ENCODE measurements at places on chromosomes 3 and 15. TPM values are rescaled to one million over a fixed set of nuclear protein-coding genes. Genes with fewer than 3 reads are reported as not detected.

Gene SOX14
- total RNA-seq = not detected

Gene SCAMP2
- 122 TPM for total RNA-seq

Gene GORASP1
- 71.1 TPM for total RNA-seq

Gene GPR27
- 1.8 TPM for total RNA-seq

Gene CHL1
- 11.5 TPM for total RNA-seq

Gene EXD1
- total RNA-seq = not detected

GRCh38 chr3:156291272-156292123 lies 171.1 kb downstream of the KCNAB1 start:
- no peaks in the 10 kb centered on the region for H3K36me3 ChIP-seq
- peaks cover 4% of the 10 kb centered on the region for H3K4me1 ChIP-seq
- peak; percentile 16 for DNase-seq
- H3K27me3 ChIP-seq = no peaks in the 10 kb centered on the region
- H3K4me3 ChIP-seq = no peak overlapping the region

DNA sequence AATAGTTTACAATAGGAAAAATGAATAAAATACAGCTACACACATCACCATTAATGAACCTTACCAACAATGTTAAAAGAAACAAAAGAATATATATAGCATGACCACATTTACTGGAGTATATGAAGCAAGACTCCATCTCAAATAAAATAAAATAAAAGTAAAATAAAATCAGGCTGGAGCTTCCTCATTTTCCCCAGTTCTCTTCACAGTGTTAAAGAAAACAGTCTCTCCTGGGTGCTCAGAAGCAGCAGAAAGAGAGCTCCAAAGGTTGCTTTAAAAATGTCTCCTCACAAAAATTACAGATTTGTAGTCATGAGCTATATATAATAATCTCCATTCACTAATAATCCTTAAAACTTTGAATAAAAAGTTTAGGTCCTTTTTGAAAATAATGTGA lies 48.8 kb downstream of the PIK3CB start:
- H3K36me3 ChIP-seq = no peaks in the 10 kb centered on the region
- no peak for DNase-seq
- no peaks in the 10 kb centered on the region for H3K27me3 ChIP-seq
- no peak overlapping the region for H3K27ac ChIP-seq
- H3K4me1 ChIP-seq = no peaks in the 10 kb centered on the region
- no peak overlapping the region for H3K4me3 ChIP-seq

GRCh38 chr3:15281817-15282216 lies 50.6 kb downstream of the SH3BP5 start:
- H3K4me3 ChIP-seq = no peak overlapping the region
- no peak overlapping the region for H3K27ac ChIP-seq
- DNase-seq = no peak
- H3K27me3 ChIP-seq = no peaks in the 10 kb centered on the region

DNA sequence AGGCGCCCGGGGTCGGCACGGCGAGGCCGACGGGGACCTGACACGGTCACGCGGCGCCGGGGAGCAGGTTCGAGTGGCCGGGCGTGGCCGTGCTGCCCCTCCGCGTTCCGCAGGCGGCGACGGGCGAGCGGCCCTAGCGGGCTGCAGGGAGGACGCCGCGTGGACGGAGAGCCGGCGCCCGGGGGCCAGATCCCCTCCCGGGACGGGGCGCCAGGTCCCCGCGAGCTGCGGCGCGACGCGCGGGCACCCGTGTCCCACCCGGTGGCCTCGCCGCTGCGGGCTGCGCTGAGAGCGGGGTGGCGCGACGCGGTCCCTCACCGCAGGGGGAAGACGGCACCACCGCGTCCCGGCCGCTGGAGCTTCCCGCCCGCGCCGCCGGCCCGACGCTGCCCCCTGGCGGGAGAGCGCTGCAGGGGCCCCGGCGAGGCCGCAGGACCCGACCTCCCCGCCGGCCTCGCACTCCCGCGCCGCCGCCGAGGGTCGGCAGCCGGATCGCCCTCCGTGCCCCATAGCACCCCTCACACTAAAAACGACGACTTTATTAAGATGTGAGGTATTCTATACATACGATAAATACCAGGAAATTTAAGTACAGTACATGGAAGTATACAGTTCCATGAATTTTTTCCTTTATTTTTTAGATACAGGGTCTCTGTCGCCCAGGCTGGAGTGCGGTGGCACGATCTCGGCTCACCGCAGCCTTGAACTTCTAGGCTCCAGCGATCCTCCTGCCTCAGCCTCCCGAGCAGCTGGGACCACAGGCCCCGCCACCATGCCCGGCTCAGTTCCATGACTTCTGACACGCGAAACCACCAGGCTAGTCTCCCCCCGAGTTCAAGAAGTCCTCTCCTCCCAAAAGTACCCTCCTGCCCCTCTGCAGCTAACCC lies 1.3 kb upstream of the PIGZ start:
- DNase-seq = peak; percentile 56
- no peaks in the 10 kb centered on the region for H3K27me3 ChIP-seq
- H3K4me3 ChIP-seq = peak overlapping the region; percentile 90
- H3K36me3 ChIP-seq = peaks cover 5% of the 10 kb centered on the region

GRCh38 chr3:42507252-42507651 lies 4.8 kb downstream of the VIPR1 start:
- H3K4me1 ChIP-seq = peaks cover 2% of the 10 kb centered on the region
- H3K27me3 ChIP-seq = peaks cover 7% of the 10 kb centered on the region
- no peaks in the 10 kb centered on the region for H3K36me3 ChIP-seq

DNA sequence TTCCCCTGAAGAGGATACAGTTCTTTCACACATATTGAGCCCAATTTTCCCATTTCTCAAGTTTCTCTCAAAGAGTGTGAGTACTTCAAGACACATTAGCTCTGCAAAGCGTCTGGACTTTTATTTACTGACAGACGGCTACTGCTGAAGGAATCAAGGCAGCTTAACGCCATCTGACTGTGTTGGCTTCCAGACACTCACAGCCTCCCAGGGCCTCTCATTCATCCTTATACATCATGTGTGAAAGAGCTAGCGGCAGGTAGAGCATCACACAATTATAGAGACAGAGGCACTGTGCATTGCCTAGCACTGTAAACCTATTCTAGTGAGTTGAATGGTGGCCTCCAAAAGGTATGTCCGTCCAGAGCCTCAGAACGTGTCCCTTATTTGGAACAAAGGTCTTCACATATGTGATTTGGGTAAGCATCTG lies 284.1 kb upstream of the STT3B start:
- H3K4me3 ChIP-seq = no peak overlapping the region
- no peaks in the 10 kb centered on the region for H3K27me3 ChIP-seq
- H3K4me1 ChIP-seq = no peaks in the 10 kb centered on the region
- no peak for DNase-seq
- no peaks in the 10 kb centered on the region for H3K36me3 ChIP-seq
- no peak overlapping the region for H3K27ac ChIP-seq

GRCh38 chr15:101498076-101498716 lies 8.7 kb upstream of the PCSK6 start:
- DNase-seq = no peak
- H3K4me1 ChIP-seq = peaks cover 13% of the 10 kb centered on the region
- H3K27ac ChIP-seq = no peak overlapping the region
- H3K4me3 ChIP-seq = no peak overlapping the region

GRCh38 chr15:99682455-99682854 lies 50.8 kb downstream of the LYSMD4 start:
- H3K4me1 ChIP-seq = no peaks in the 10 kb centered on the region
- no peak overlapping the region for H3K27ac ChIP-seq
- DNase-seq = peak; percentile 77

GRCh38 chr3:183613366-183614285 lies 21.8 kb upstream of the KLHL24 start:
- H3K4me1 ChIP-seq = no peaks in the 10 kb centered on the region
- no peak overlapping the region for H3K27ac ChIP-seq
- H3K36me3 ChIP-seq = no peaks in the 10 kb centered on the region
- DNase-seq = peak; percentile 6

- peak; percentile 82 for DNase-seq
- H3K4me1 ChIP-seq = no peaks in the 10 kb centered on the region
- H3K36me3 ChIP-seq = no peaks in the 10 kb centered on the region
- no peak overlapping the region for H3K27ac ChIP-seq
- no peak overlapping the region for H3K4me3 ChIP-seq
Measured at GRCh38 chr3:50542177-50543034, 25.1 kb downstream of the C3orf18 start.

- H3K27me3 ChIP-seq = no peaks in the 10 kb centered on the region
- DNase-seq = no peak
- no peak overlapping the region for H3K4me3 ChIP-seq
- H3K27ac ChIP-seq = peak overlapping the region; percentile 4
- no peaks in the 10 kb centered on the region for H3K4me1 ChIP-seq
Measured at GRCh38 chr3:188316723-188317070, 162.7 kb downstream of the LPP start.

- DNase-seq = no peak
- H3K4me1 ChIP-seq = peaks cover 10% of the 10 kb centered on the region
- no peak overlapping the region for H3K4me3 ChIP-seq
- no peak overlapping the region for H3K27ac ChIP-seq
- no peaks in the 10 kb centered on the region for H3K27me3 ChIP-seq
Measured at GRCh38 chr15:67879440-67880129, 39.7 kb upstream of the RNU6-1 start.

- peaks cover 7% of the 10 kb centered on the region for H3K36me3 ChIP-seq
- H3K4me1 ChIP-seq = peaks cover 7% of the 10 kb centered on the region
- H3K4me3 ChIP-seq = no peak overlapping the region
- no peak for DNase-seq
- H3K27ac ChIP-seq = no peak overlapping the region
- H3K27me3 ChIP-seq = no peaks in the 10 kb centered on the region
Measured at GRCh38 chr3:10283638-10284037, 9.1 kb downstream of the GHRL start.

DNA sequence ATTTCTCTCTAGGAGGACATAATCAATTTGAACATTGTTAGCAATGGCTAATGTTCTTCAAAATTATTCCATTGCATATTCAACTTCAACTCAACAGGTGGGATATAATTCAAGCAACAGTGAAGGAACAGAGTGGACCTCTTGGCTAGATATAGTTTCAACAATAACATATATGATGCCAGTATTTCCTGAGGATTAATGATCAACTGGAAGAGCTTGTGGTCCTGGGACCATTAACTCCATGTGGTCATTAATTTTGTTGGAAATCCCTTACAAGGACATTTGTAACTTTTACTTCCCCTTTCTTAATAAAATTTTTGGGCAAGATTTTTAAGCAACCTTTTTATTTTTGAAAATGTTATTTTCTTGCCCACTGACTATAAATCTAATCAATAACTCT lies 54.3 kb upstream of the ROBO2 start:
- H3K4me3 ChIP-seq = no peak overlapping the region
- H3K27ac ChIP-seq = no peak overlapping the region
- DNase-seq = no peak
- no peaks in the 10 kb centered on the region for H3K27me3 ChIP-seq
- no peaks in the 10 kb centered on the region for H3K4me1 ChIP-seq

GRCh38 chr3:11146773-11147660 lies 7.3 kb upstream of the HRH1 start:
- no peak overlapping the region for H3K4me3 ChIP-seq
- no peaks in the 10 kb centered on the region for H3K27me3 ChIP-seq
- no peak for DNase-seq
- H3K36me3 ChIP-seq = no peaks in the 10 kb centered on the region

- no peak overlapping the region for H3K27ac ChIP-seq
- H3K4me1 ChIP-seq = no peaks in the 10 kb centered on the region
- no peak overlapping the region for H3K4me3 ChIP-seq
- peak; percentile 11 for DNase-seq
- no peaks in the 10 kb centered on the region for H3K27me3 ChIP-seq
Measured at GRCh38 chr3:59566481-59566975, 516.7 kb upstream of the CFAP20DC start.

GRCh38 chr3:1908651-1909445 lies 189.8 kb upstream of the CNTN4 start:
- no peak overlapping the region for H3K4me3 ChIP-seq
- H3K27ac ChIP-seq = no peak overlapping the region
- no peaks in the 10 kb centered on the region for H3K36me3 ChIP-seq
- H3K27me3 ChIP-seq = no peaks in the 10 kb centered on the region
- DNase-seq = no peak
- no peaks in the 10 kb centered on the region for H3K4me1 ChIP-seq

DNA sequence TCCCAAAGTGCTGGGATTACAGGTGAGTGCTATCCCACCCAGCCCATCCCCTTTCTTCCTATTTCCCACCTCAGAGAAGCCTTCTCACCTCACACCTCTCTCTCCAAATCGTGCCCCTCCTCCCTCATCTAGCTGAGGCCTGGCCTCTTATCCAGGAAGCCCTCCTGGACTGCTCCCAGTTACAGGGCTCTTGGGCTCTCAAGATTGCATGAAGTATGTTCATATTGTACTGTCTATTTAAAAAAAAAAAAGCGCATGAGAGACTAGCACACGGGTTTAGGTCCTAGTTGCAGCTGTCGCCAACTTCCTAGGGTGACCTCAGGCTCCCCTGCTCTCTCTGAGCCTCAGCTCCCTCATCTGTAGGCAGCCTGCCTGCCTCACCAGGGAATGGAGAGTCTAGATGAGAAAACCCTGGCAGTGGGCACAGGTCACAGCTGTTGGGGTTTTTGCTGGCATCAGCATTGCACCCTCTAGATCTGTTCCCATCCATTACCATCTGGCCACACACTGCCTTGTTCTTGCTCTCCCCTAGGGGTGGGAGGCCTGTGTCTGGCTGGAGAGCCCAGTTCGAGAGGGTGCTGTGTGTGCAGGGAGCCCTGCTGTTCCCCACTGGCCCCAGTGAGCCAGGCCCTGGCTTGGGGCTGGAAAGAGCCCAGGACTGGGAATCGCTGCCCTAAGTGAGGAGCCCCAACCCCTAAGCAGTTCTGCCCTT lies 24.2 kb upstream of the C15orf39 start:
- H3K27me3 ChIP-seq = no peaks in the 10 kb centered on the region
- peak overlapping the region; percentile 91 for H3K27ac ChIP-seq
- DNase-seq = no peak
- H3K4me1 ChIP-seq = peaks cover 17% of the 10 kb centered on the region
- H3K4me3 ChIP-seq = no peak overlapping the region
- H3K36me3 ChIP-seq = no peaks in the 10 kb centered on the region

- H3K36me3 ChIP-seq = no peaks in the 10 kb centered on the region
- no peaks in the 10 kb centered on the region for H3K4me1 ChIP-seq
- H3K4me3 ChIP-seq = no peak overlapping the region
- no peak for DNase-seq
Measured at GRCh38 chr3:112187300-112187699, 54.3 kb upstream of the GCSAM start.

GRCh38 chr3:25226747-25227146 lies 201.3 kb upstream of the RARB start:
- no peaks in the 10 kb centered on the region for H3K36me3 ChIP-seq
- H3K4me1 ChIP-seq = no peaks in the 10 kb centered on the region
- H3K27me3 ChIP-seq = no peaks in the 10 kb centered on the region
- DNase-seq = no peak

DNA sequence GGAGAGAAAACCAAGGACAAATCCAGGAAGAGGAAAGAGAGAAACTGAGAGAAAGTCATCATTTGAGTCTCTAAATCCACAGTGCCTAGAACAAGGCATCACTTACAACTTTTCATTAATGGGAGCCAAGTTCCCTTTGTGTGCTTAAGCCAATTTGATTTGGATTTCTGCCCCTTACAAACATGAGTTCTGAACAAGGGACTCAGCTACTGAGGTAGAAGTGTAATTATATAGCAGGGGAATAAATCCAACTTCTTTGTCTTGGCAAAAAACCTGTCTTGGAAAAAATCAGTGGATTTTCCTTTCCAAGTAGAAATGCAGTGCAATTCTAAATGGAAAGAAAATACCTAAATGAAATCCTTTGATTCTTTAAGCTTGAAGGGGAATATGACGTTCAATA lies 307.2 kb upstream of the CNTN3 start:
- DNase-seq = no peak
- no peaks in the 10 kb centered on the region for H3K27me3 ChIP-seq
- H3K27ac ChIP-seq = no peak overlapping the region
- no peak overlapping the region for H3K4me3 ChIP-seq
- no peaks in the 10 kb centered on the region for H3K36me3 ChIP-seq
